ENCODE measurements at places on chromosomes 6 and 20.

GRCh38 chr6:38518511-38519304, 121.0 kb downstream of the BTBD9 start:
- no peak for DNase-seq

DNA sequence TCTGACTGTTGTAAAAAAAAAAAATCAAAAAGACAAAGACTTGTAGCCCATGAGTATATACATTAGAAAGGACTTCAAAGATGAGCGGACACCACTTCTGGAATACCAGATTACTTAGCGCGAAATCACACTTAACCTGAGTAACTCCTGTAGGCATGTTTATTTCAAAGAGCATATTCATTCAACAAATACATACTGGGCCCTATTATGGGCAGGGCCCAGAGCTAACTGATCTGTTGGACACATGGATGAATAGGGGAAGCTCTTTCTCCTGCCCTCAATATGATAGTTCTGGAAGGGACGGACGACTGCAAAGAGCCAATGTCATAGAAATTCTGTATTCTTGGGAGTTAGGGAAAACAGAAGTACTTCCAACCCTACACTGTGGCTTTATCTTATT, 12.3 kb downstream of the MAN1A1 start:
- no peak for DNase-seq

- peak; percentile 77 for DNase-seq
These were observed 32.8 kb upstream of the BCAS1 start for GRCh38 chr20:54103067-54103761.

- DNase-seq = no peak
These were observed 39.7 kb downstream of the SLC2A10 start for GRCh38 chr20:46749147-46749546.

DNA sequence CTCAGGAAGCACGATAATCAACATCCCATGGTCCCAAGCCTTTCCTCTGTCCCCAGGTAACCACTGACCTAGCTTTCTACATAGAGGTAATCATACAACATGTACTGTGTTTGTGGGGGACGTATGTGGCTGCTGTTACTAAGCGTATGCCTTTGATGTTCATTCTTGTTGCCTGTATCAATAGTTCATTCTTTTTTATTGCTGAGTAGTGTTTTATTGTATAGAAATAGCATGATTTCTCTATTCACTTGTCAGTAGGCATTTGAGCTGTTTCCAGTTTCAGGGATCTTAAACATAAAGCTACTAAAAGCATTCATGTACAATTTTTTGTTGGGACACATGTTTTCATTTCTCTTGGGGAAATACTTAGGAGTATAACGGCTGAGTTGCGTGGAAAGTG, 185.4 kb downstream of the PACRG start:
- DNase-seq = no peak

GRCh38 chr20:48448666-48449600, 378.9 kb downstream of the PREX1 start:
- DNase-seq = no peak

- no peak for DNase-seq
These were observed 326.6 kb upstream of the RNF24 start for GRCh38 chr20:4341804-4342485.

GRCh38 chr6:41775293-41775882, 4.3 kb downstream of the FRS3 start:
- no peak for DNase-seq

- no peak for DNase-seq
These were observed 2.0 kb downstream of the COL9A3 start for GRCh38 chr20:62818592-62819493.

GRCh38 chr20:16111172-16111832, 461.9 kb downstream of the KIF16B start:
- no peak for DNase-seq

DNA sequence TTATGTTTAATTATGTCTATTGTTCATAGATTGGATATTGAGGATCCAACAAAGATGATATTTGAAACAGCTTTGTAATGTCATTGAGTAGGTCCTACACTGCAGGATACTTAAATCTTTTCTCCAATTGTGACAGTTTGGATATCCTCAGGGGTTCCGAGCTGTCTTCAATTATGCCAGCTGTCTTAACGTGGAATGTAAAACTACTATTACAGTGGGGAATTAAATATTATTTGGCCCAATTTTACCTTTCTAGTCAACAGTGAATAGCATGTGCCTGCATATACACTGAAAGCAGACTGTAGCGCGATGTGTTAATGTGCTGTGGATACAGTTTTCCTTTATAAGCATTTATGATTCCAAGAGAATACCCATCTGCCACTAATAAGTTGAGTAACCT, 156.9 kb downstream of the GRIK2 start:
- DNase-seq = no peak

- DNase-seq = no peak
These were observed 448.8 kb upstream of the CITED2 start for GRCh38 chr6:139823099-139823807.

DNA sequence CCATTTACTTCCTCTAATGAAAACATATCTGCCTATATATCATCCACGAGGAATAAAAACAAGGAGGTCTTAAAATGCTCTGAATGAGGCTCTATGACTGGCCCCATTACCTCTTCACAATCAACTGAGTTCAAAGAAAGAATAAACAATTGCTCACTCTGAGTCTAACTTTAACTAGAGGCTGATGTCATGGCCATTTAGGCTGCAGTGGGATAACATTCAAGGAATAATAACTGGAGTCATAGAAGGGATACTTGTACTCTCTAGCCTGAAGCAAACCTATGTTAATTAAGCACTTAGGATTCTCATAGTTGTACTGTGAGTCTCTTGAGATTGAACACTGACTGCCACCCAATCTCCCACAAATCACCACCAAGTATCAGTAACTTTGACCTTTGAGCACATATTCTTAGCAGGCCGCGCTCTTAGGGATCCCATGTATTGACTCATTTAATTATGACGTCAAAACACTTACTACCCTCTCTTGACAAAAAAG, 70.2 kb downstream of the PERP start:
- DNase-seq = no peak

DNA sequence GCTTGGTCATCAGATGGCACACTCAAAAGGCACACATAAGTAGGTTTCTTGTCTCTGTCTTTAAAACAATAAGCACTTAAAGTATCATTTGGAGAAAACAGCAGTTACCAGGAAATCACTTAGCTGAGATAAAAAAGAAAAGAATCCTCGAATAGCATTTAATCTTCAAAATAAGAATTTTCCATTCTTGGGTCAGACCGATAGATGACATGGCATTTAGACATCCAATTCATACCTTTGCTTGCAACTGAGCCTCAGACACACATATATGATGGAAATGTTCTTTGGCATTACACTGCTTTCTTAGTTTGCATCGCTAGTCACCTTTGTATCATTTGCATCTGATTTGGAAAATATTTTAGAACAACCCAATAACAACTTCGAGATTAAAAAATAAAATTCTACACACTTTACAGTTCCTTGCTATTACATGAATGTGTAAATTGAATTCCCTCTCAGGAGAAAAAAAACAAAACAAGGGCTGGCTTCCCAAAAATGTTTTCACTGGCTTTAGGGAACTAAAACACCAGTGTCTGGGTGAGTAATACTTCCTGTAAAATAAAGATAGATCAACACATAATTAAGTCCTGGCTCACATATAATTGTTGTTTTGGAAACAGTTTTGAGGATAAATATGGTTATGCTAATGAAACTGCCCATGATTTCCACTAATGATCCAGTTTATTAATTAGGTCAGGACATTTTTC, 1.3 kb upstream of the RNF217 start:
- no peak for DNase-seq

DNA sequence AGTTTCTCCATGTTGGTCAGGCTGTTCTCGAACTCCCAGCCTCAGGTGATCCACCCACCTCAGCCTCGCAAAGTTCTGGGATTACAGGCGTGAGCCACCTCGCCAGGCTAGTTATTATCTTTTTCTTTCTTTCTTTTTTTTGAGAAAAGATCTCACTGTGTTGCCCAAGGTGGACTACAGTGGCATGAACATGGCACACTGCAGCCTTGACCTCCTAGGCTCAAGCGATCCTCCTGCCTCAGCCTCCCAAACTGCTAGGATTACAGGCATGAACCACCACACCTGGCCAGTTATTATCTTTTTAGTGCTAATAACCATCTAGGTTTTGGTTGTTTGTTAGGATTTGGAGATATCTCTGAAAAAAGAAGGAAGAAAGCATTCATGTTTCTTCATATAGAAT, 35.8 kb upstream of the ZNF217 start:
- DNase-seq = no peak

DNA sequence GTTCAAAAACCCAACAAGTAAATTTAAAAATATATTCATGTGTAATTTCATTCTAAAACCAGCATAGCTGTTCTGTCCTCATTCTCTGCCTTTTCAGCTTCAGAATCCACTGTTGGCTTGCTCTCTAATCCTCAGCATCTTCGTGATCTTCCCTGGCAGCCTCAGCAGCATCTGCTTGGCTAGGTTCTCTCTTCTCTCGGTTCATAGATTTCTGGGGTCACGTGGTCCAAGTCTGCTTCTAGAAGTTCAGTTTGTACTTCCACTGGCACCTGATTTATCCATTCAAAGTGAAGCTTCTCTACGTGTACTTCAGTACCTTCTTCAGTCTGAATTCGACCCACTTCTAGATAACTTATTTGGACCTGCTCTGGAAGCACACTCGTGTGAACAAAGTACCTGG, 245.7 kb downstream of the EPM2A start:
- DNase-seq = no peak

- no peak for DNase-seq
These were observed 21.2 kb downstream of the TGM2 start for GRCh38 chr20:38143646-38144554.

DNA sequence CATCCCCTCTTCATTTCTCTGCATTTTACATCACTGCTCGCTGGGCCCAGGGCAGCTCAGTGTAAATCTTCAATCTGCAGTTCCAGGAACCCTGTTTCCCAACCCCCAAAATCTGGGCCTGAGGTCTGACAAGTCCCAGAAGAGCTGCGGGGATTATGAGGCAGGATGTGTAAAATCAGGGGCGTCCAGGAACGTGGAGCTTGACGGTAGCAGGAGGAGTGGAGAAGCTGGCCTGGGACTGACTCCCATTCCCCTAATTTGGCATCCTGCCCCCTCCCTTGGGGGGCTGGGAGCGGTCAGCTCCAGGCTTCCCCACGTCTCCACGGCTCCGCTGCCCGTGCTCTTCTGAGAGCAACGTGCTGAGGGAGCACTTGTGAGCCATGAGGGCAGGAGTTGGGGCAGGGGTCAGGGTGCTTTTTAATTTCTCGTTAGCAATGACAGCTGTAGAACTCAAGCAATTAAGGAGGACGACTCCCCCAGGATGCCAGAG, 23.4 kb upstream of the VEGFA start:
- DNase-seq = no peak

DNA sequence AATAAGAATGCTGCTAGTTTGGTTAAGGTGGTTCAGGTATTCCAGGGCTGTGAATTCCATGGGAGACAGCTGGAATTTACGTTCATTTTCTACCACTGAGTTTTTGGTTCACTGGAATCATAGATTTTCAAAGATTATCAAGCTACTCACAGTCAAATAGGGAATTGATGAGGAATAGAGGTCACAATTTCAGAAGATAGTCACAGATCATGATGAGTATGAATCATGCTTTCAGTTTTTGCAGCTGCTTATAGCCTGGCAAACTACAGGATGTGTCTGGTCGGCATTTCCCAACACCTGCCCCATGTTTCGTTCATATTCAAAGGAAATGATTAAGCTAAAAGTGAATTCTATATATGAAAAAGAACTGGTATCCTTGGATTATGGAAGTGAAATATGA, 58.7 kb downstream of the BCKDHB start:
- DNase-seq = peak; percentile 11

GRCh38 chr6:159094444-159095252, 49.9 kb upstream of the TAGAP start:
- DNase-seq = peak; percentile 77

DNA sequence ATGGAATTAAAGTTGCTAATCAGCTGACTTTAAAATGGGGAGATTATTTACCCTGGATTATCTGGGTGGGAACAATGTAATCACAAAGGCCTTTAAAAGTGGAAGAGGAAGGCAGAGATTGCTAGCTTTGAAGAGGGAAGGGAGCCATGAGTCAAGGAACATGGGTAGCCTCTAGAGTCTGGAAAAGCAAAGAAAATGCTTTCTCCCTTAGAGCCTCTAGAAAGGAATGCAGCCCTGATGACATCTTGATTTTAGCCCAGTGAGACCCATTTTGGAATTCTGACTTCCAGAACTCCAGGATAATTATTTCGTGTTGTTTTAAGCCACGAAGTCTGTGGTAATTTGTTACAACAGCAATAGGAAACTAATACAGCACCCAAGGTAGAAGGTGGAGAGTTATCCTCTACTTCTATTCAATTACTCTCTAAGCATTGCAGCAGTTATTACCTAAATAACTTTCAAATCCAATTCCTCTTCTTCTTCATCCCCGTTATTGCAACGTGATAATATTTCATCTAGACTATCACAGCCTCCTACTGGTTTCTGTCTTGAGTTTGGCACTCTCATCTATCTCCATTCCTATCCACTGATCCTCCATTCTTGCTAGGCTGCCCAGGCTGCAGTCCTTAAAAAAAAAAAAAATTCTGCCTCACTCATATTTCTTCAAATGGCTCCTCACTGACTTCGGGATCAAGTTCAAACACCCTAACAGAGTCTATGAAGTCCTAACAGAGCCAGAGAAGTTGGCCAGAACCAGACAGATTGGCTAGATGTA, 224.3 kb downstream of the BTBD9 start:
- no peak for DNase-seq

- DNase-seq = no peak
These were observed 21.7 kb upstream of the TBC1D20 start for GRCh38 chr20:483815-484644.

DNA sequence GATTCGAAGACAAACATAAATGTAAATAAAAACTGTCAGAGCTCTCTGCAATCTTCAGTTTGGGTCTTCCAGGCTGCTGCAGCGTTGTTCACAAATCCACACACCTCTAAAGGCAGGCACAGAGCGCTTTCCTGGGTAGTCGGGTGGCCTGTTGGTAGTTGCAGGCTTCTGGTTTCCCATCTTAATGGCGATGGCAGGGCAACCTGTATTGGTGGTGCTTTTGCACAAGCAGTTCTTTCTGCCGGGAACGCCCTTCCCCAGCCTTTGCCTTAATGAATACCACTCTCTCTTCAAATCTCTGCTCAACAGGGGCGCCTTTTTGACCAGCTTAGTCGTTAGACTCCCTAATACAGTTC, 723 bp upstream of the IFT52 start:
- no peak for DNase-seq

DNA sequence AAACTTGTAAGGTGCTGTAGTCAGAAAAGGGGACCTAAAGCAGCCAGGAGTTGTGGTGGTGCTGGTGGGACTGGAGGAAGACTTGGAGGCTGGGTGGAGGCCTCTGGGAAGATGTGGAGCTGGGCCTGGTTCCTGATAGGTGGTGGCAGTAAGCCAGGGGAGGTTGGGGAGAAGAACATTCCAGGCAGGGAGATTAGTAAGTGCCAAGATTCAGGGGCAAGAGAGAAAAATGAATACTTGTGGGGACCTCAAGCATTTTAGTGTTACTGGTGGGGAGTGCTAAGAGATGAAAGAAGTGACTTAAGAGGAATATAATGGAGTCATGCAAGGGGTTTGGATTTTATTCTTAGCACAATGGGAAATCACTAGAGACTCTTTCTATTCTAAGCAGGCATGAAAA, 79.0 kb upstream of the B3GAT2 start:
- DNase-seq = no peak

GRCh38 chr6:10558565-10558964, 37.4 kb downstream of the GCNT2 start:
- DNase-seq = no peak

GRCh38 chr6:3527651-3527977, 70.8 kb upstream of the SLC22A23 start:
- no peak for DNase-seq

Measured in stimulated activated CD4-positive, alpha-beta T cell treated with anti-CD3 and anti-CD28 coated beads, Interleukin-4, amount 100 ng/mL, for 1 hour (primary cell).